Stimulated activated CD4-positive, alpha-beta T cell treated with anti-CD3 and anti-CD28 coated beads, Interleukin-4, amount 100 ng/mL, for 4 hours (primary cell): ENCODE measurements at places on chromosomes 2 and 18.

DNA sequence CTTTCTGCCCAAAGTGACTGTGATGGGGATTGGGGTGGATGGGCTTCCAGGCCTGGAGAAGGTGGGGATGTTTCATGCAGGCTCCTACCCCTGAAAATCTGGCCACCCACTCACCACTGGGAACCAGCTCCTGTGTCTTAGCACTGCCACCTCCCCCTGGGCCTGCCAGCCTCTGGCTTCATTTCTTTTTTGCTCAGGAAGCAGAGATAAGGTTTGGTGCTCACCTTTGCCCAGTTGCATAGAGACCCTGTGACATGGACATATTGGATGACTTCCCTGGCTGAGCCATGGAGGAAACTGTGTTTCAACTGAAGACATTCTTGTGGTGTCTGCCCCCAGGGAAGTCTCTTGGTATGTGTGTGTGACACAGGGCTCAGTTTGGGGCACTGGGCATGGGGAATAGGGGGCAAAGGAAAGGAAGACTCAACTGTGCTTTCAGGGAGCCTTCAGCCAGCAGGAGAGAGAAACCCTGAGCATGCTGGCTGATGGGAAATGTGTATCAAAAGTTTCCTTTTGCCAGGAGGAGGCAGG, 16.7 kb downstream of the CTIF start:
- DNase-seq = no peak

GRCh38 chr2:236790963-236791362, 221.3 kb downstream of the ACKR3 start:
- DNase-seq = no peak

- DNase-seq = no peak
These were observed 64.5 kb downstream of the RRM2 start for GRCh38 chr2:10186868-10187535.

- DNase-seq = no peak
These were observed 157.0 kb upstream of the CBLN2 start for GRCh38 chr18:72700961-72701710.

DNA sequence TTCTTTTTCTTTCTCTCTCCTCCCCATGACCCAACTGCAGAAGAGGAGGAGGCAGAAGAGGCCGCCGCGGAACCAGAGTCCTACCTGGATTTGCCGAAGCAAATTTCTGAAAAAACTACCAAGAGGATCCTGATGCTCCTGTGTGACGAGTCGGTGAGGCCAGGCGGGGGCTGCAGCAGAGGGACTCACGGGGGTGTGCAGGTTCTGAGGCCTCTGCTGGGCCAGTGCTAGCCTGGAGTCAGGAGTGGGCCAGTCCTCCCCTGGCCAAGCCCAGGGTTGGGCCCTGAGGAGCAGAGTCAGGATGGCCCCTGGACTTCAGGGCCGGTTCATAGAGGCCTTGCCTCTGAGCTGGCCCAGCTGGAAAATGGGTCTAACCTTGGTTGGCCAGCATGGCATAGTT, 29.3 kb downstream of the OTOF start:
- DNase-seq = no peak

DNA sequence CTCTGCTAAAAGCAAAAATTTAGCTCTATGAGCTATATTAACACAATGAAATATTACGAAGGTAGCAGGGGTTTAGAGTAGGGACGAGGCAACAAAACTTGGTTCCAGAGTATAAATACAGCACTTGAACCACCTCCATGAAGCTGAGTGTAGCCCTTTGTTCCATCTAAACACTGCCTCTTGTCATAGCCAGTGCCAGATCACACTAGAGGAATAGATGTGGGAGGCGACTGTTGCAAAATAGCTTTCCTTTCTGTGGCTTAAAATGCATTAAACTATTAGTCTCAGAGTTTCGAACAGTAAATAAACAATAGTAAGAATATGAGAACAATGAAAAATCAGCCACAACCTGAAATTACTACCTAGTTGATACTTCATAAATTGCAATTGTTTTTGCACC, 29.8 kb downstream of the PIEZO2 start:
- no peak for DNase-seq

DNA sequence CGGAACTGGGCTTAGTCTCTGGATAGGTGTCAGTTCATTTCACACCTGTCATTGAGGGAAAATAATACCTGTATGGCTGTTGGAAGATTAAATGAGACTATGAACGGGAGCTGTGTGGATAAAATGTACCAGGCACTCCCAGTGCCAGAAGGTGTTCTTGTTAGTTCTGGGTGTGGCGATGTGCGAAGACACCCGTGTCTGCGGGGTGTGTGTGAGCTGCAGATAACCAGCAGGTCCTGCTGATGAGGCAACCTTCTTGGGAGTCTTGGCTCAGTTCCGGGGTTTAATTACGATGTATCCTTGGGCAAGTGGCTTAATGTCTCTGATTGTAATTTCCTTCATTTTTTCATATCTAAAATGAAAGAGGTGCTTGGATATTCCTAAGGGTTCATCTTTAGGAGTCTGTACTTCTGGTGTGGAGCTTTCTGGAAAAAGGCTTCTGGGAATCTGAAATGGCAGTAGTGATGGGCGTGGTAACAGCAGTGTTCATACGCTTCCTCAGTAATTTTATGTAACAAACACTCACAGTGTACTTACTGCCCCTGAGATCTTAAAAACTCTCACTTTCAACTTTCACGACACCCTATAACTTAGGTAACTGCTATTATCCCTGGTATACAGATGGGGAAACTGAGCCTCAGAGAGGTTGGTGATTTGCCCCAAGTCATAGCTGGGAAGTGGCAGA, 35.0 kb downstream of the NEDD4L start:
- no peak for DNase-seq

GRCh38 chr2:48651158-48651790, 33.6 kb downstream of the GTF2A1L start:
- no peak for DNase-seq

DNA sequence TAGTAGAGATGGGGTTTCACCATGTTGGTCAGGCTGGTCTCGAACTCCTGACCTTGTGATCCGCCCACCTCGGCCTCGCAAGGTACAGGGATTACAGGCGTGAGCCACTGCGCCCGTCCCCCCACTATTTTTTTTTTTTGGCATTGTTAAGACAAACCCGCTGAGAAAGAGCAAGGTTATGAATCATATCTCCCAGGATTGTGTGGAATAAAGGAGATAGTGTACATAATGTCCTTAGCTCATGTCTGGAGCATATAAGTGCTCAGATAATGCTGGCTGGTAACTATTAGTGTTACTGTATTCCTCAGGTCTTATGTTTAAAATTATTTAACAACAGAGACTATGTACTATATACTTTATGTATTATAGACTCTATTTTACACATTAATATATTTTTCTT, 36.0 kb downstream of the TTC27 start:
- no peak for DNase-seq

GRCh38 chr2:176554101-176555048, 285.1 kb downstream of the MTX2 start:
- DNase-seq = peak; percentile 7

DNA sequence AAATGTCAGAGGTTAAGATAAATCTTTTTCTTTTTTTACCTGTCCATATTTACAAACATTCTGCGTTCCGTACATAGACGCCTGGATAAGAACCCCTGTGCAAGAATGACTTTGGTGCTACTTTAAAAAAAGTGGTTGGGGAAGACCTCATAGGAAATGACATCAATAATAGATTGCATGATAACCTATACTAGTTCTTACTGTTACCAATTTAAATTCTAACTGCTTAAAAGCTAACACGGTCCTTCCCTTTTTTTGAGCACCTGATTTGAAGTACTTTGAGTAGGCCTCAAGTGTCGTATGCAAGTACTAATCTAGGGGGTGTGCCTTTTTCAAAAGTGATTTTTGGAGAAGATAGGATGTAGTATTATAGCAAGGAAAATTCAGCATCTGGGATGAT, 2.1 kb downstream of the SLC39A10 start:
- no peak for DNase-seq

- DNase-seq = no peak
These were observed 3.8 kb downstream of the PAX3 start for GRCh38 chr2:222294996-222295367.

DNA sequence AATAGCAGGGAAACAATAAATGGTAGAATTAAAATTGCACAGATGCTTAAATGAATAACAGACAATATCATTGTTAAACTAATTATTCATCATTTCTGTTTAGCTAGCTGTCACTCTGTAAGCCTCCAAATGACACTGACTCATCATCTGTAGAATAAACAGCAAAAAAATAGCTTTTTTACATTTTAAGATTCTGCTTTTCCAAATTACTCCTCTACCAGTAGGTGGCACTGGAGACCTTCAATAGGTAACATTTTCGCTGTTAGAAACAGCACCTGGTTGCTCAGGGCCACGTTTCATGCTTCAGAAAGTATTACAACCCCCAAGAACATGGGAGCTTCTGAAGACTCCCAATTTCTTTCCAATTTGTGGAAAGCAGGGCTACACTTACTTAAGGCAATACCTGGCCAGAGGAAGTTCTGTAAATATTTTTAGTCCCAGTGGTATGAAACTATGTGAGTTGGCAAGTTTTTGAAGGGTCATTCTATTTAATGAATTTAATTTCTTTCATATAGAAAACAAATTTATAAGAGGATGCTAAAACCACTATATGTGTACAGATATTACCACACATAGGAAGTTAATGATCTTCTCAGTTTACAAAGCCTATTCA, 45.4 kb downstream of the TTN start:
- DNase-seq = no peak

- no peak for DNase-seq
These were observed 23.4 kb upstream of the KCNK3 start for GRCh38 chr2:26668856-26669750.

- no peak for DNase-seq
These were observed 94.0 kb downstream of the NDUFA10 start for GRCh38 chr2:239930871-239931771.

GRCh38 chr2:65003037-65003436, 13.8 kb downstream of the SLC1A4 start:
- no peak for DNase-seq
